ENCODE measurements at places on chromosomes 2 and 18.

DNA sequence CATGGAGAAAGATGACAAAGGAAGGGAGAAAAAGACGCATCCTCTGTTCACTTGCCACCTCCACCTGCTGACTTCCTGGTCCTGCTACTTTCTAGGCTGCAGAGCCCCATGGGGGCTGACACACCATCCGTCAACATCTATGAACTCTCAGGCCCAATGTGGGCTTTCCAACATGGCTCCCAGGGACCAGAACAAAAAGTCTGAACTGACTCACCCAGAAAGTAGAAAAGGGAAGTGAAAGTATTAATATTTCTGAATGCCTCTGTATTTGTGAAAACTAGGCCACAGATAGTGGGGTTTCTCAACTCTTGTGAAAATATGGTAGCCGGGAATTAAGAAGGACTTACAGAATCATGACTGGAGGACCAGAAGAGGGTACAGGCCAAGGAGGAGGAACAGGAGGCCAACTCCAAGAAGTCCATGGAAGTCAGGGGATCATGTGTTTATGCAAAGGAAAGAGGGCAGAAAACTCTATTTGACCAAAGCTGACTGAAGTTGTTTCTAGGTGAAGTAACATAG is 123.1 kb upstream of the CAB39 start:
- no peak for DNase-seq

DNA sequence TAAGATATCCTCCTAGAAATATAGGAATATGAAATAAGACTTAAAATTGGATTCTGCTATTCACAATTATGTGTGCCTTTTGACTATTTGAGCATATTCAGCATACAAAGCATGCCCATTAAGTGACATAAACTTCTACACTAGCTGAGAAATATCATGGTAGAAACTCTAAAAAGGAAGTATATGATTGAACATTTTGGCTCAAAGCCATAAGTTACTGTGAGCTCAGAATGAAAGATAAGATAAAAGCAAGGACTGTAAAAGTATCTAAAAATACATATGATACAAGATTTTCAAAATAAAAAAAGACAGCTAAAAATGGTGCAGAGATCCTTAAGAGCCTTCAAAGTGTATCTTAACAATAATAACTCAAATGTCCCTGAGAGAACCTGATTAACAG is 340.5 kb upstream of the SLC39A10 start:
- DNase-seq, result no peak

DNA sequence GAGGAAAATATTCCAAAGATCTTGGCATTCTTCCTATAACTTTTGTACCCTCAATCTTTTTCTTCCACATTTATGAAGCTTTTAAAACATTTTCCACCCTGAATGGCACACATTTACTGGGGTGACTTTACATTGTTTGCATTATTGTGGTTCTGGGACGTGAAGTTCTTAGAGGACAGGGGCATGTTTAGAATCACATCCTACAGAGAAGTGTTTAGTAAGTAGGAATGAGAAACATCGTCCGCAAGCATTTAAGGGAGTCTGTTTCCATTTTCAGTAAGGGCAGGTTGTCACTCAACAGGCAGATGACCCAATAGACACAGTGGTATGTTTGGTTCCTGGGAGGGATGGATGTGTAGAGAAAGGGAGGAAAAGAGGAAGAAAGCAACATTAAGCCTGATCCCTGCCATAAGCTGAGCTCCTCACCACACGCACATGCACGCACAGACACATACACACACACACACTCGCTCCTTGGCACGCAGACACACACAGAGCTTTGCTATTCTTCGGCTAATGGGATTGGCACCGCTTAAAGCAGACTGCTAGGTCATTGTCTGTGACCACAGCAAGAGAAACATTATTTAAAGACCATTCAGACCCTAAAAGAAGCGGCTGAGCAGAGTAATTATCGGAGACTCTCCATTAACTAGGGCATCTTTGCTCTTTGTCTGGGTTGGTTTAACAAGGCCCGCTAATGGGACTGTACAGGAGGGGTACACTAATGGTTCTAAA is 14.2 kb upstream of the PLEKHM3 start:
- DNase-seq, result no peak

- DNase-seq, result no peak
Measured at GRCh38 chr2:203164311-203164935, 74.4 kb upstream of the CYP20A1 start.

DNA sequence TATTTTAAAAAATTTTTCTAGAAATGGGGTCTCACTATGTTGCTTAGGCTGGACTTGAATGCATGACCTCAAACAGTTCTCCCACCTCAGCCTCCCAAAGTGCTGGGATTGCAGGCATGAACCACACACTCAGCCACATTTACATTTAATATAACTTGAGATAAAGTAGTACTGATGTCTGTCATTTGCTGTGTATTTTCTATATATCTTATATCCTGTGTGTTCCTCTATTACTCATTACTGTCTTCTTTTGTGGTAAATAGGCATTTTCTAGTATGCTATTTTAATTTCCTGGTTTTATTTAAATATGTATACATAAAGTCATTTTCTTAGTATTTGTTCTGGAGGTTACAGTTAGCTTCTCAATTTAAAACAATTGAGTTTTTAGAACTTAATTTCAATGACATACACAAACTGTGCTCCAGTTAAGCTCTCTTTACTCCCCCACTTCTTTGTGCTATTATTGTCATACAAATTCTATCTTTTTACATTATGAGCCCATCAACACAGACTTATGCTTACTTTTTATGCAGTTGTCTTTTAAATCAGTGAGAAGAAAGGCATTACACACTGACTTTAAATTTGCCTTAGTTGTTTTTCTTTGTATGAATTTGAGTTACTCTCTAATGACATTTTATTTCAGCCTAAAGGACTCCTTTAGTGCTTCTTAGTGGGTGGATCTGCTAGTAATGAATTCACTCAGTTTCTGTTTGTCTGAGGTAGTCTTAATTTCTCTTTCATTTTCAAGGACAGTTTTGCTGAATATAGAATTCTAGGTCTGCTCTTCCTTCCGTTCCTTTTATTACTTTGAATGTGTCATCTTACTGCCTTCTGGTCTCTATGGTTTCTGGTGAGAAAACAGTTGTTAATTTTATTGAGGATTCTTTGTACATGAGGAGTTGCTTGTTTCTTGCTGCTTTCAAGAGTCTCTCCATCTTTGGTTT is 6.2 kb upstream of the INPP4A start:
- no peak for DNase-seq

DNA sequence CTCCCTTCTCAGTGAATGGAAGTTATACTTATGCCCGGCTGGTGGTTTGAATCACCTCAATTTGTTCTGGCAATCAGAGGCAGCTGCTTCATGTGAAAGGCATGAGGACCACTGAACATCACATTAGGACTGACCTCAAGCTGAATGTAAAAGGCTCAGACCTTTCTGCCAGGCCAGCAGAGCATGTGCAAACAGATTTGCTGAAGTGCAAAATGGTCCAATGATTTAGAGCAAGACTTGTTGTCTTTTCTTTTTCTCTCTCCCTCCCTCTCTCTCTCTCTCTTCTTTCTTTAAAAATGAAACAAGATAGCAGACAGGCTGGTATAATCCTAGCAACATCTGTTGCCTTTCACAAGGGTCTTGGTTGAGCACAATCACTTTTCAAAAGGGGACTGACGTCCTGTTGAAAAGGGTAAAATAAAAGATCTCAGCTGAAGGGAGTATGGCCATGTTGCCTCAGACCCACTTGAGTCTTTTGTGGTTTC is 13.3 kb upstream of the CDH7 start:
- no peak for DNase-seq

- peak; percentile 20 for DNase-seq
Measured at GRCh38 chr2:102480285-102481195, 7.5 kb downstream of the SLC9A4 start.

GRCh38 chr2:32430804-32431203 is 74.0 kb downstream of the BIRC6 start:
- no peak for DNase-seq

DNA sequence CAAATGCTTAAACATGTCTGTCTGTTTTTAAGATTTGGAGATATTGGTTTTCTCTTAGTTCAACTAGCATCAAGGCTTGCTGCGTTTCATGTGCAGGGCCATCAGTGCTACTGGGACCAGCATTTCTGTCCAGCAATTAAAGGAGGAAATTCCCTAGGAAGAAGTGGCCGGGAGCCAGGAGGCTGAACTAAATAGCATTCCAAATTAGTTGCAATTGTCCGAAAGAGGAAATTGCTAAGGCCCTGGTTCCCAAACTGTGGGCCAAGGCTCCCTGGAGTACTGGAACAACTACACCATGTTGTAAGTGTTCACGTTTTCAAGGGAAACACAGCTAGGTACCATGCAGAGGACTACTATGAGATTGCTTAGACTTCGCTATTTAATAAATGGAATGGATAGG is 257.9 kb downstream of the PTPRM start:
- DNase-seq, result no peak

GRCh38 chr2:185130685-185131084 is 532.4 kb downstream of the ZNF804A start:
- DNase-seq, result no peak

DNA sequence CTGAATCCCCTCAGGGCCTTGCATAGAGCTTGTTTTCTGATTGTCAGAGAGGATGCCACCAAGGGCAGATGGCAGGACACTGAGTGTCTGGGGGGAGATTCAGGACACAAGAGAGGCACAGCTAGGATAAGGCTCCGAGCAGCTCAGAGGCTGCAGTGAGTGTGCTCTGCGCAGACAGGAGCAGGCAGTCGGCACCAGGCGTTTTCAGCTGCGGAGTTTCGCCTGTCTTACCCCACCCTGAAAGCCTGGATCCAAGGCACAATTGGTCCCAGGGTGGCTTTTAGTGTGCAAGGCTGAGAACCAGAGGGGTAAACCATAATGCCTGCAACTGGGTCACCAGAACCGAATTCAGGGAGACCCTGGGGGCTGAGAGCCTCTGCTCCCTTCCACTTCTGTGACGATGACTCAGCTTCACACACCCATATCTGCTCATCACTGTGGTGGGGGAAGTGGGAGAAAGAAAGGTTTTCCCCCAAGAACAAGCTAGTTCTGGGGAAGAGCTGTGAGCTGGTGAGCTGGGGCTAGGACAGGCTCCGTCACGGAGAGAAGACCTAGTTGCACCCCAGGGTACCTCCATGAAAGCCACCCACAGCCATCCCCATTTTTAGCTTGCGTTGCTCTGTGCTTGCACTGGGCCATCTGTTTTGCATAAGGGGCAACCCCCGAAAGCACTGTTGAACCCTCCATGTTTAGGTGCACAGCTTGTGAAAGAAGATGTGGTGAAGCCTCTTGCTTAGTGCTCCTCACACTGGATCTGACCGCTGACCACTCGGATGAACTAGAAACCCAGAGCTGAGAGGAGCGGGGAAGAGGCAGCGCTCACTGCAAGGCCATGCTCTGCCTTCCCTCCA is 173.7 kb downstream of the CELF4 start:
- DNase-seq, result no peak

DNA sequence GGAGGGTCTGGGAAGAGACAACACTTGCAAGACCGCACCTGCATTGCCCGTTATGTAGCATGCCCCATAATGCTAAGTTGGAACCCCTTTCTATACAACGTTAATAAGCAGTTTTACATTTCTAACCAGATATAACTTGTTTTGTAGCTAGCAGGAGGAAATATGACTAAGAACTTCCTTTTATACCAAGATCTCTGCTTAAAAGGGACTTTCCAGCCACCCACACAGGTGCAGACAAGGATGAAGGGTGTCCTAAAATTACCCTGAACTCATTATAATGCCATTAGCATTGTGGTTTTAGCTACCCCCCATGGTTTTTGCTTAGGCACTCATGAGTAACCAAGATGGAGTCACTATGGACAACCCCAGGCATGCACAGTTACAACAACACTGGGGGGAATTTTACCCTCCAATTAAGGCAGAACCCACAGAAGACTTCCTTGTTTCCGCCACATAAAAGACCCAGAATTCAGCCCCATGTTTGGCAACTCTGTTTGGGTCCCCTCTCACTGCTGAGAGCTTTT is 362.8 kb downstream of the CBLN2 start:
- no peak for DNase-seq

DNA sequence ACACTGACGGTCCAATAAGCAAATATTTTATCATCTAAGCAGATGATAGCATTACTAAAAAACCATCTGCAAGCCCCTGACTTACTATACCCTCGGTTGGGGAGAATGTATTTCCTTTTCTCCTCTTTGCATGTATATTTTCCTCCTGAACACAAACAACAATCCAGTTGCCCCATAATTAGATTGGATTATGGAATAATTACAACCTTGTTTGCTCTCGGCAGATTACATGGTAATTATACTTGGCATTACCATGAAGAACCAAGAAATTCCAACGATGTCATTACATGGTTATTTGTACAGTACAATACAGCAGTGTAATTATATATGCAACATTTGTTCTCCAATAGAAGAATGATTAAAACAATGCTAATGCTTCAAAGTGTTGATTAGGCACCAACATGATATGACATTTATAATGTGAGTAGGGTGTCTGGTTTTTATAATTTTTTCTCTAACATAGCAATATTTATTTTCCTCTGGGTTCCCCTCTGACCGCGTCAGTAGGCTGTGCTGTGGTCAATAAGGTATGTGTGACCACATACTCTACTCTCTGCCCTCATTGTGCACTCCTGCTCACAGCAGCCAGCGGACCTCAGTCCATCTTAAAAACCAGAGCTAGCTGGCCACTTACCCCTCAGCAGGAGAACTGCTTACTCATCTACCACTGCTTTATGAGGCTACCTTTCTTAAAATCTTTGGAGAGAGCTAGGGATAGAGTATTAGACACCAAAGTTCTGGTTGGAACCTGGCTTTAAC is 176.1 kb downstream of the INSIG2 start:
- DNase-seq, result no peak

GRCh38 chr2:119233326-119234020 is 9.8 kb downstream of the STEAP3 start:
- no peak for DNase-seq

DNA sequence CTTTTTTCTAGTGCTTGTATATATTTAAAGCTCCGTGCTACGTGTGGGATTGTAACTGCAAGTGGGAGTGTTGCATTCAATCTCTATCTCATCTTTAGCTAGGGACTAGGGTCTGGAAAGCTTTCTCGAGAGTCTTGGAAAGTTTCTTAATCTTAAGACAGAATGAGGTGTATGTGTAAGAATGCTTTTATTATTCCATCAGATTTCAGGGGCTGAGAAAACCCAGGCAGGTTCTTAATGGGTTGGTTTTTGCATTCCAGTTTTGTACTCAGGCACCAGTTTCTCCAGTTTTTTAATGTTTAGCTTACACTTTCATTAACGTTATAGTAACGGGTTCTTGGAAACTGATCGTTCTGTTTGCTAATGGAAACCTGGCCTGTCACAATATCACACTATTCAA is 20.3 kb downstream of the MRPL19 start:
- no peak for DNase-seq

- DNase-seq, result no peak
Measured at GRCh38 chr2:42076357-42077225, 28.8 kb downstream of the PKDCC start.

GRCh38 chr2:2597712-2598111 is 266.6 kb upstream of the MYT1L start:
- DNase-seq, result no peak

- DNase-seq, result no peak
Measured at GRCh38 chr2:215657844-215658243, 222.0 kb upstream of the FN1 start.
